Tibial artery (tissue), 4 donors: ENCODE measurements at places on chromosomes 16 and 17.
A peak's percentile ranks its signal among the peaks of the same experiment; 100 is the strongest.

- no peak for DNase-seq
Measured at GRCh38 chr16:1615761-1616160, 3.6 kb downstream of the CRAMP1 start.

DNA sequence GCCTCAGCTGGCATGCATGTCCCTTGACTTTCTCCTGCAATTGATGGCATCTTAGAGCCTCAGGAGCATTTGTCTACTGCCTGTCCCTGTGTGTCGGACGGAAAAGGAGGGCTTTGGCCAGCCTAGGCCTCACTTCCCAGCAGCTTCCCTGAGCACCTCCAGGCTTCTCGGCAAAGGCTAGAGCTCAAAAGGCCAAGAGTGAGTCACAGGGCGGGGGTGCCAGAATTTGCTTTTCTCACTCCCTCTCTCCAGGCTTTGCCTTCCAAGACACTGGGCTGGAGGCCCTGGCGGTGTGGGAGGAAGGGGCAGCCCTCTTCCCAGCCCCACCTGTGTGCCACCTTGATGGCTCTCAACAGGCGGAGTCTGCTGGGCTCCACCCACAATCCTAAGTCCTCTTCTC, 107.3 kb upstream of the MAF start:
- DNase-seq = peak; percentile 84

- DNase-seq = no peak
Measured at GRCh38 chr17:216625-217024, 35.2 kb upstream of the DOC2B start.

GRCh38 chr16:31453255-31454204, 5.8 kb upstream of the ARMC5 start:
- peak; percentile 68 for DNase-seq

- no peak for DNase-seq
Measured at GRCh38 chr17:48582750-48583069, 4.6 kb upstream of the HOXB4 start.

DNA sequence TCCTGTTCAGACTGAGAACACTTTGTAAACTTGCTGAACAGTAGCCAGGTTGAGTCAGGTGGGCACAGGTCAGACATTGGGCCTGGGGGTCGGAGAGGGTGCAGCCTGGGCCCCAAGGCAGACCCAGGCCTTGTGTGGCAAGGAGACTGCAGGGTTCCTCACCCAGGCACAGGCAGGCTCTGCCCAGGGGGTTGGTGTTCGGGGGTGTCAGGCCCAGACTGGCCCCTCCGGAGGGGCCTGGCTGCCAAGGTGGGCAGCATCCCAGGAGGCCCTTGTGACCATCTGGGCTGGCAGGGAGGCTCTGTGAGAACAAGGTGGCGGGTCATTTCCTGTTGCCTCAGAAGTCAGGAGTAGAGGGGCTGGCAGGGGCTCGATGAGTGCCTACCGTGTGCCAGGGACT, 585 bp upstream of the MYO15A start:
- DNase-seq = no peak

GRCh38 chr17:44847586-44847985, at the start of gene HIGD1B:
Gene HIGD1B (plus strand): TSS chr17:44847883. CDS start chr17:44848153, 270 bp downstream.
- no peak for DNase-seq

- no peak for DNase-seq
Measured at GRCh38 chr16:78642621-78643285, 543.3 kb downstream of the WWOX start.

DNA sequence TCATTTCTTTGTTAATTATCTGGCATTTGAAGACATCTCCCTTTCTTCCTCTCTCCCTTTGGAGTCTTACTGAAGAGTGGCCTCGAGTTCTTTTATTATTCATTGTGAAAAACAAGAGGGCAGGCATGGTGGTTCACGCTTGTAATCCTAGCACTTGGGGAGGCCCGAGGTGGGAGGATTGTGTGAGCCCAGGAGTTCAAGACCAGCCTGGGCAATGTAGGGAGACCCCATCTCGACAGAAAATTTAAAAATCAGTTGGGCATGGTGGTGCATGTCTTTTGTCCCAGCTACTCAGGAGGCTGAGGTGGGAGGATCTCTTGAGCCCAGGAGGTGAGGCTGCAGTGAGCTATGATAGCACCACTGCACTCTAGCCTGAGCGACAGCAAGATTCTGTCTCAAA, 20.1 kb downstream of the BPTF start:
- DNase-seq = no peak

DNA sequence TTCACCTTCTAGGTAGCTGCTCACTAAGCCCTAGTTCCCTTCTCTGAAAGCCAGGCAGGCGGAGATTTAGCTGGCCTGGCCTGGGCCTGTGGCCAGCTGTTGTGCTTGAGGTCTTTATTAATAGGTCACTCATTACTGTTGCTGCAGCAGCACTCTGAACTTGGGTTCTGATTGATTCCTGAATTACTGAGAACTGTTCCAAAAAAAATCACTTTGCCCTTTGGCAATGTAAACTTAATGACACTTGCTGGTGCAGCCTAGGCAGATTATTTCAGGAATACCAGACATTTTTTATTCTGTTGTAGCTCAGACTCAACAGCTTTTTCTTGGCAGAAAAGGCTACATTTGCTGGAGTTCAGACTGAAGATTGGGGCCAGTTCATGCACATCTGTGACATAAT, 2.7 kb downstream of the TOM1L1 start:
- no peak for DNase-seq

DNA sequence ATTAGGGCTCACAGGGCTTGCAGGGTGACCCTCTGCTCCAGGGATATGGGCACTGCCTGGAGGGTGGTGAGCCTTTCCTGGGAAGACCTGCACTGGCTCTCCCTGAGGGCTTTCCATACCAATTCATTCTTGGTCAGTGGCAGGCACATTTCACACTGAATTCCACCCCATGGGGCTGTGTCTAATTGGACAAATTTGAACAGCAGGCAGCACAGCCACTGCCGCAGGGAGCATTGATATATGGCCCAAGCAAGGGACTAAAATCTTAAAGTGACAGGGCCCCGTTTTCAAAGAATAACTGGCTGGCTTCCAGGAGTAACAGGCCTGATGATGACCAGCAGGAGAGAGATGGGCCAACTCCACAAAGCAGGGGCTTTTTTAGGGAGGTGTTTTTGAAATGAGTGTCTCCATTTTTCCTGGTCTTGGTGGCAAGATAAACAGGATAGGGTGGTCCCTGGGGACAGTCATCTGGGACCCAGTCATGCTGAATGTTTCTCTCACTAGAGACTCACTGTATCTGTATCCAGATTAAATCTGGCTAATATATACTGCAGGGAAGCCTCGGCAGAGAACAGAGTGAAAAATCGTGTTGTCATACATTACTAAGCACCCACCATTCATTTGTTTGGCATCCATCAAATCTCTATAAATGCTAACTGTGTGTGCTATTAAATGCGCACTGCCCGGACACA, 74.1 kb upstream of the TBX2 start:
- no peak for DNase-seq

- DNase-seq = no peak
Measured at GRCh38 chr17:18181358-18181757, 2.3 kb upstream of the ALKBH5 start.

DNA sequence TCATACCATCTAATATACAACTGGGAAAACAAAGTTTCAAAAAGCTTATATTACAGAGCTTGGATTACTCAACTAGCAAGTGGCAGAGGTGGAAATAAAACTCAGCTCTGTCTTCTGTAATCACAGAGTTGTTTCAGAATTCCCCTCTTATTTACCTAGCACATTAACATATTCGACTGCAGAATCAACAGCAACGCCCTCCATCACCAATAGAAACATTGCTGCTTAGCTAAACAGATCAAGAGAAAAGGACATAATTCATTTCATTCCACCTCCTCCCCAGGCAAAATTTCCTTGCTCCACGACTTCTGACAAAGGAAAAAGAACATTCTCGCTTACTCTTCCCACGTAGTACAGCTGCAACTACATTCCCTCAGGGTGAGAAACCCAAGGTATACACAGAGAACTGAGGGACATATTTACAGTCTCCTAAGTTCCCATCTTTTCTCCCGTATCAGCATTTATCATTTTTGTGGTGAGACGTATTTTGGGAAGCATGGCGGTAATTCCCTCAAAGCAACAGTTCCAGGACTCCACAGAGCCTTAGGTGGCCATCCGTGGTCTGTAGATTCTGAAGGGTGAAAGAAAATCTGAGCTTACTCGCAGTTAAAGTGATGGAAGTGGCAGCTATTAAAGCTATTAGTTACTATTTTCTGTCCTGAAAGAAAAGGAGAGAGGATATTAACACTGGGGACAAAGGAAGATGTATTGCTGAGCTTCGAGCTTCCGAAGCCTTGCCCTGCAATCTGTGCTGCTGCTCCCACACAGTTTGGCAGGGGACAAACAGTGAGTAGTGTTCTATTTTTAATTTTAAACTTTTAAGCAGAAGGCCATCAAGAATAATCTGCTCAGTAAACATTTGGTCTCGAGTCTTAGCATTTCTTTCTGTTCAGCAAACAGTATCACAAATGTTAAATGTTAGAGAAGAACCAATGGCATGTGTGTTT, 1296.2 kb downstream of the CDH8 start:
- no peak for DNase-seq

DNA sequence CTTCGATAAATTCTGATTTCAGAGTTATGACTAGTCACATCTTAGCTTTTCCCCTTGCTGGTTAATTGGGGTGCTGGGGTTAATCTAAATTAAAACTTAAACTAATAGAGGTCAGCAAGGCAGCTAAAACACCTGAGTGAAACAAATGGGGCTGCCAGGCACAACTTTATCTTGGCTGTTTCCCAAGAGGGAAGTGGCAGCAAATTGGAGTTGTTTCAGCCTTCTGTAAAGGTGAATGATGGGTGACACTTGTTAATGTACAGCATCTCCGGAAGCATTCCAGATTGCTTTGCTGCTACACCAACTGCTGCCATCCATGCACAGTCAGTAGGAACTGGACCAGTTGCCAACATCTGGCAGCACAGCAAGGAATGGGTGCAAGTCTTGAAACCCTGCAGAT, 43.9 kb downstream of the AATF start:
- no peak for DNase-seq

GRCh38 chr17:58311429-58311894, 17.1 kb downstream of the TSPOAP1 start:
- DNase-seq = peak; percentile 1

GRCh38 chr16:66857437-66857836, 13.2 kb downstream of the CA7 start:
- no peak for DNase-seq

DNA sequence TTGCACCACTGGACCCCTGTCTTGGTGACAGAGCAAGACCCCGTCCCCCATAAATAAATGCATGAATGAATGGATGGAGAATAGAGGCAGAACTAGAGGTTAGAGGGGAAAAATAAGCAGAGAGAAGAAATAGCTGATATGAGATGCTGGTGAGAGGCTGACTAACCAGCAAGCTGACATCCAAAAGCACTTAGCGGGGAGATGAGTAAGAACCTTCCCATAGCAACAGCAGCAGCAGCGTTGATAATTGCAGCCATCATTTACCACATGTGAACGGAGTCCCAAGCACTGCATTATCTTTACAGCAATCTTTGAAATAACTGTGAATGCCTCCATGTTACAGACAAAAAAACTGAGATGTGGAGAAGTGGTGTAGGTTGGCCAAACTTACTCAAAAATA, 777.3 kb upstream of the EEF2KMT start:
- no peak for DNase-seq

DNA sequence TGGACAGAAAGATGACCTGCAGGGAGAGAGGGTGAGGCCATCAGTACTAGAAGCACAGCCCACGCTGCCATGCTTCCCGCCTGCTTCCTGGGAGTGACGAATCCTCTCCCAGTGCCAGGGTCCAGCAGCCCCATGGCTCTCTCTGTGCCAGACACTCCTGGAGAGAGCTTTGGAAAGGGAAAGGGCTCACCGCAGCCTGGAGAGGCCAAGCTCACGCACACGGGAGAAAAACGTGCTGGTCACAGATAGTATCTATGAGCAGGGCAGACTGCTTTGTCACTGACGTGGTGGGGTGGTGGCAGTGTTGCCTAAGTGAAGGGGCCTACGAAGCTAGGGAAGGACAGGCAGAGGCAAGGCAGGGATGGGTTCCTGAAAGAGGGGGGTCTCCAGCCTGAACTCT, 5.4 kb downstream of the WBP2 start:
- no peak for DNase-seq

- no peak for DNase-seq
Measured at GRCh38 chr17:8944748-8945147, 20.8 kb downstream of the PIK3R5 start.

DNA sequence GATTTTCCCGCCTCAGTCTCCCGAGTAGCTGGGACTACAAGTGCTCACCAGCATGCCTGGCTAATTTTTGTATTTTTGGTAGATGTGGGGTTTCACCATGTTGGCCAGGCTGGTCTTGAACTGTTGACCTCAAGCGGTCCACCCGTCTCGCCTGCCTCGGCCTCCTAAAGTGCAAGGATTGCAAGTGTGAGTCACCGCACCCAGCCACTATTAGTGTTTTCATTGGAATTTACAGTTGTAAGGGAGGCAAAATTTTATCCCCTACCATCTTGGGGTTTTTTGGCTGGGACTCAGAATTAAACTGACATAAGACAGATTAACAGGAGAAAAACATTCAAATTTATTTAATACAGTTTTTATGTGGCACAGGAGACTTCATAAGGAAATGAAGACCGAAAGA, 12.3 kb upstream of the MYCBPAP start:
- DNase-seq = no peak

DNA sequence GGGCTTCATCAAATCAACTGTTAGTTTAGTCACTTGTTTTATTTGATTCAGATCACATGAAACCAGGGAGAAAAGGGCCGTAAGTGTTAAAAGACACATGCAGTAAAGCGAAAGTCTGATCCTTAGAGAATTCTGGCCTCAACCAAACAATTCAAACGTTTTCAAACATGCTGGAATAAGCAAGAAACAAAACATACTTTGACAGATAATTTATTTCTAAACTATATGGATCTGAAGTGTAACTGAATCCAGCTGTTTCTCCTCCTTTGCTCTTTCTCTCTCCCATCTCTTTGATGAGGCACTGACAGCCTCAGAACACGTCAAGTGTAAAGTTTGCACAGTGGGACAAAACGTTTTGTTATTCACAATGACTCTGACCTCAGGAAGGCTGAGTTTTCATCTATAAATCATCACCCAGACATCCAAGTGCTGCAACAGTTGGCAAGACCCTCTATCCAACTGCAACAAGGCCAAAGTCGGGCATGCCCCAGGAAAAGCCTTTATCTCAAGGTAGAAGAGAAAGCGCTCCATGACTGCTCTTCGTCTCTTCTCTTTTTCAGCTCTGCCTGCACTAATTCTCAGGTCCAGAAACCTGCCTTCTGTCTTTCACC, 267.1 kb upstream of the MYOCD start:
- DNase-seq = no peak
